Activated T-helper 2 cell treated with anti-CD3 and anti-CD28 coated beads, Interferon-gamma antibody, Interleukin-2, Interleukin-4, amounts not matched to agents 10 μg/mL and 5 μg/mL and 100 μg/mL, durations not matched to agents 14 hours and 24 hours and 36 hours (primary cell): ENCODE measurements at places on chromosomes 7 and 10. TPM values are rescaled to one million over a fixed set of nuclear protein-coding genes. Genes with fewer than 3 reads are reported as not detected.
A peak's percentile ranks its signal among the peaks of the same experiment; 100 is the strongest.

The GJC3 gene
- total RNA-seq: 0.21 TPM in 1 of 2 replicates, not detected in the other

The CFAP46 gene
- not detected in 2 replicates for total RNA-seq

The EGFR gene
- not detected in 2 replicates for total RNA-seq

The ANKIB1 gene
- 50.4 and 55.0 TPM in 2 replicates for total RNA-seq

The PAPOLB gene
- total RNA-seq: not detected in 2 replicates

DNA sequence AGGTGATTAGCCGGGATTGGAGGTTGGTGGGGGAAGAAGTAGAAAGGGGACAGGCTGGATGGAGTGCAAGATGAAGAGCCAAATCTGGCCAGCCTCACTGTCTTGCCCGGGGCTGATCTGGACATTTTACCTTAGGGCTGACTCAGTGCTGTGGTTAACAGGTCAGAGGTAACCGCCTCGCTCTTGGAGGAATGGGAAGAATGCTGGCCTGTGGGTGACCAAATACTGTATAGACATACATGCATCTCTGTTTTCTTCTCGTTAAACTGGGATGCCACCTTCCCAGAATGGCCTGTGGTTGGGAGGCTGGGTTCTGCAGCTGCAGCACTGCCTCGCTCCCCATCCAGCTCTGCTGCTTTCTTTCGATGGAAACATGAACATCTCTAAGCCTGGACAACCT is 120.0 kb downstream of the SEC23IP start:
- H3K36me3 ChIP-seq: no peaks in the 10 kb centered on the region
- DNase-seq: no peak

DNA sequence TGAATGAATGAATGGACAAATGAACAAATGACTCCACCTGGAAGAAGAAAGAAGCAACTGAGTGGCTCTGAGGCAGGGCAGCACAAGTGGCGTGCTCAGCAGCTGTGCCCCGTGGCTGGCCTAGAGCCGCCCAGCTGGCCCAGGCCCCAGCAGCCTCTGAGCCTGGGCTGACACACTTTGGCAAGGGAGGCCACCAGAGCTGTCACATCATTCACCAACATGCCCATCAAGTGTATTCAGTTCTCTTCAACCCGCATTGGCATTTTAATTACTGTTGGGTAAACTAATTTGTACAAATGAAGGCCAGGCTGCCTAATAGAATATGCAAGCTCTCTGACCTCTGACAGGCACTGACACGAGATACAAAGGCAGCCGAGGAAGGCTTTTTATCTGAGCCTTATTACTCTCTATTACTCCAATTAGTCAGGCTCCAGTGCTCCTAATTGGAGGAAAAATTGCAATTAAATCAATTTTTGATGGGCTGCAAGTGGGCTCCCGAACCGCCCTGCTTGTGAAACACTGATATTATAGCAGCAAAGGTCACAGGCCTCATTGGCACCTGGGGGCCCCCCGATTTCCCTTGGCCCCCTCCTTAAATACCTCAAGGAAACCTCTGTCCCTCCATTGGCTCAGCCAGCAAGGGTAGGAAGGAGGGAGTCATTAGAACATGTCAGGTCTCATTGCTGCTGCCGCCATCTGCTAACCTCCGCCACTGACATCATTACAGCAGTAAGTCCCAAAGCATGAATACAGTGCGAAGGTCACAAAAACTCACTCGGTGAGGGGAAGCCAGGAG is 41.9 kb downstream of the DPCD start:
- no peak overlapping the region for H3K4me3 ChIP-seq
- H3K4me1 ChIP-seq: no peaks in the 10 kb centered on the region
- H3K27me3 ChIP-seq: no peaks in the 10 kb centered on the region
- H3K27ac ChIP-seq: no peak overlapping the region

DNA sequence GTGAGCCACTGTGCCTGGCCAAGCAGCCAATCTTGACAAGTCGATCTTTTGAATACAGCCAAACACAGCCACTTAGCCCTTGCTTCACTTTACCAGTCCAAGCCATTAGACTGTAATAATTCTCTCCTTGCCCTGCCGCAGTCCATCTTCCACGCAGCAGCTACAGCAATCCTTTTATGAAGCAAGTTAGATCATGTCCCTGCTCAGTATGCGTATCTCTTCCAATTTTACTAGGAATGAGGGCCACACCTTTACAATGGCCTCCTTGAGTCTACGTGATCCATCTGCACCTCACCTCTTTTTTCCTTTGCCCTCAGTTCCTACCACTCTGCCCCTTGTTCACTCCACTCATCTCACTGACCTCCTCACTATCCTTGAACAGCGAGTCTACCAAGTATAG is 22.2 kb downstream of the GSAP start:
- H3K36me3 ChIP-seq: no peaks in the 10 kb centered on the region
- no peak for DNase-seq
- no peak overlapping the region for H3K27ac ChIP-seq
- no peak overlapping the region for H3K4me3 ChIP-seq
- H3K27me3 ChIP-seq: no peaks in the 10 kb centered on the region
- peaks cover 9% of the 10 kb centered on the region for H3K4me1 ChIP-seq

- H3K27me3 ChIP-seq: no peaks in the 10 kb centered on the region
- peak overlapping the region; percentile 15 for H3K27ac ChIP-seq
- DNase-seq: no peak
- H3K36me3 ChIP-seq: peaks cover 61% of the 10 kb centered on the region
- peaks cover 39% of the 10 kb centered on the region for H3K4me1 ChIP-seq
- H3K4me3 ChIP-seq: peak overlapping the region; percentile 93
These were observed 2.0 kb downstream of the EIF3A start for GRCh38 chr10:119078422-119079179.

DNA sequence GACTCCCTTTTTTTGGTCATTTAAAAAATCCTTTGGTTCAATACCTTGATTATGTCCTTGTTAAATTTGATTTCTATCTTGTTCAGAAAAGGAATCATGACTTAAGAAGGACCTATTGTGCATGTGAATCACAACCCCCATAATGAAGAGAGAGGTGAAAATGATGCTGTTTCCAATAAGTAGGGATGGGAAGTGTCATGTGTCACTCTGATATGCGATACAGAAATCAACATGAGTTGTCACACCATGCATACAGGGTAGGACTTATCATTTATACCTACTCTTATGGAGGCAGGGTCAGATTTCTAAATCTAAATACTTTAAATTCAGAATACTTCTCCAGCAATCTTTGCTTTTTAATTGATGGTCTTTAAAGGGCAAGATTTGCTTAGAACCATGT is 19.4 kb upstream of the DLX6 start:
- no peak for DNase-seq
- no peak overlapping the region for H3K4me3 ChIP-seq

GRCh38 chr7:29138588-29138987 is 7.7 kb downstream of the CPVL start:
- no peak overlapping the region for H3K4me3 ChIP-seq
- DNase-seq: no peak
- H3K27ac ChIP-seq: no peak overlapping the region
- H3K4me1 ChIP-seq: no peaks in the 10 kb centered on the region
- no peaks in the 10 kb centered on the region for H3K36me3 ChIP-seq
- H3K27me3 ChIP-seq: peaks cover 7% of the 10 kb centered on the region

DNA sequence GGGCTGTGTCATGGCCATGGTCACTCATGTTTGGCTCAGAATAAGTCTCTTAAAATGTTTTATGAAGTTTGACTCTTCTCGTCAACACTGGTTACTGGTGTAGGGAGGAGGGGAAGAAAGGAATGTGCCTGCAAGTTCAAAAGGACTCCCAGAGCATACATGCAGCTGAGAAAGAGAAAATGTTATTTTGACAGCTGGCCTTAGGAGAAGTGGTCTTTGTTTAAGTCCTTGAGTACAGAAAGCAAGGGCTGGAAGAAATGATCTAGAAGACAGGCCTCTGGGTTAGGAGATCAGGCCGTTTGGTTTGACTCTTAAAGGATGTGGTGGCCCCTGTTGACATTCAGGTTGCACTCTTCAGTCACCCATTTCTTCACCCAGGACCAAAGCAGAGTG is 245.5 kb downstream of the REEP3 start:
- H3K4me3 ChIP-seq: no peak overlapping the region
- no peak for DNase-seq
- peaks cover 18% of the 10 kb centered on the region for H3K27me3 ChIP-seq
- H3K36me3 ChIP-seq: no peaks in the 10 kb centered on the region
- H3K27ac ChIP-seq: no peak overlapping the region

- H3K4me3 ChIP-seq: no peak overlapping the region
- peaks cover 5% of the 10 kb centered on the region for H3K4me1 ChIP-seq
- no peak overlapping the region for H3K27ac ChIP-seq
These were observed 4.5 kb upstream of the TRIM24 start for GRCh38 chr7:138455609-138456008.

- no peak overlapping the region for H3K27ac ChIP-seq
- no peak overlapping the region for H3K4me3 ChIP-seq
- peaks cover under 1% of the 10 kb centered on the region for H3K4me1 ChIP-seq
- H3K36me3 ChIP-seq: no peaks in the 10 kb centered on the region
- H3K27me3 ChIP-seq: peaks cover 46% of the 10 kb centered on the region
These were observed 51.3 kb downstream of the AOC1 start for GRCh38 chr7:150903606-150904005.

DNA sequence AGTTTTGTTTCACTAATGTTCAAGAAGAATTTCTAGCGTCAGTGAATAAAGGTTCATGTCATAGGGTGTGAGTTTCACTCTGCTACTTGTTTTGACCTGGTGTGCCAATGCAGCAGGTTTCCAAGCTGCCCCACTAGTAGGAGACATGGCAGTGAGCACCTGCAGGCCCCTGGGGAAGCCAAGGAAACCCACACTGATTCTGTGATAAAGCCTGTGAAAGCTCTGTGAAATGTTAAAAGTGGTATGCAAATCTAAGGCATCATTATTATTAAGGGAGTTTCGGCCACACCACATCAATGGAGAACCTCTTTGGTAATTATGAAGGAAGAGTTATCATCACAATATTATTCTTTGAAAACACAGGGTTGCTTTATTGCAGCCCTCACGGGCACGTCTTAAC is 46.4 kb downstream of the ABCB5 start:
- DNase-seq: no peak
- H3K27ac ChIP-seq: no peak overlapping the region
- H3K4me3 ChIP-seq: no peak overlapping the region
- no peaks in the 10 kb centered on the region for H3K36me3 ChIP-seq
- H3K4me1 ChIP-seq: peaks cover 3% of the 10 kb centered on the region
- no peaks in the 10 kb centered on the region for H3K27me3 ChIP-seq

DNA sequence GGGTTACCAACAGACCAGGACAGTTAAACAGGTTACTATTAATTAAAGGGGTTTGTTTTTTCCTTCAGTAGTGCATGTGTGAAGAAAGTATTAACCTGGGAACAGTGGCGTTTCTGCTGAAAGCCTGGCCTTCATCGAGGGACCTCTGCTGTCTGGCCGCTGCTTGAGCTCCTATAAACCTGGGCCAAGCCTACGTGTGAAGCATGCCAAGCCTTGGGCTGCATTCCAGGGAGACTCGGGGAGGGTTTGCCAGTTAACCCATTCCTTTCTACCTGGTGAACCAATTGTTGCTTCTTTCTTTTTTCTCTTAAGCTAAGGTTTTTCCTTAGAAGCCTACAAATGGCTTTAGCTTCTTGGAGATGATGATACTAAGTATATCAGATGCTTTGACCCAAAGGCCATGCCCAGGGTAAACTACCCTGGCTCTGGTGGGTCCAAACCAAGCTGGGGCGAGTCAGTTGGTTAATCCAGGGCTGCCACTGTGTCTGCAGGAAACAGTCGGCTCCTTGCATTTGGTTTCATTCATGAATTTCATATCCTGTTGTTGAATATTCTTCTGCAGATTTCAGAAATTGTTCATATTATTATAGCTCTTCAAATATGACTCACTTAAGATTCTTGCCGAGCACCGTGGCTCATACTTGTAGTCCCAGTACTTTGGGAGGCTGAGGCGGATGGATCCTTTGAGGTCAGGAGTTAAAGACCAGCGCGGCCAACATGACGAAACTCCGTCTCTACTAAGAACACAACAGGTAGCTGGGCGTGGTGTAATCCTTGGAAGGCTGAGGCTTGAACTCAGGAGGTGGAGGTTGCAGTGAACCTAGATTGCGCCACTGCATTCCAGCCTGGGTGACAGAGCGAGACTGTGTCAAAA is 23.8 kb downstream of the PFKP start:
- no peak for DNase-seq
- peaks cover 81% of the 10 kb centered on the region for H3K36me3 ChIP-seq
- H3K27ac ChIP-seq: peak overlapping the region; percentile 88
- H3K4me3 ChIP-seq: peak overlapping the region; percentile 26
- peaks cover 64% of the 10 kb centered on the region for H3K4me1 ChIP-seq

GRCh38 chr10:11425296-11425610 is 186.2 kb downstream of the USP6NL start:
- H3K27ac ChIP-seq: no peak overlapping the region
- peaks cover 5% of the 10 kb centered on the region for H3K27me3 ChIP-seq
- no peak for DNase-seq
- H3K36me3 ChIP-seq: no peaks in the 10 kb centered on the region
- H3K4me3 ChIP-seq: no peak overlapping the region
- peaks cover 2% of the 10 kb centered on the region for H3K4me1 ChIP-seq
